Astrocyte of the spinal cord (primary cell): ENCODE measurements at places on chromosomes 5 and 9.

- no peak for DNase-seq
Measured at GRCh38 chr9:87379300-87379699, 118.4 kb upstream of the DAPK1 start.

GRCh38 chr5:161385027-161385426 lies 161.5 kb downstream of the GABRB2 start:
- DNase-seq = no peak

DNA sequence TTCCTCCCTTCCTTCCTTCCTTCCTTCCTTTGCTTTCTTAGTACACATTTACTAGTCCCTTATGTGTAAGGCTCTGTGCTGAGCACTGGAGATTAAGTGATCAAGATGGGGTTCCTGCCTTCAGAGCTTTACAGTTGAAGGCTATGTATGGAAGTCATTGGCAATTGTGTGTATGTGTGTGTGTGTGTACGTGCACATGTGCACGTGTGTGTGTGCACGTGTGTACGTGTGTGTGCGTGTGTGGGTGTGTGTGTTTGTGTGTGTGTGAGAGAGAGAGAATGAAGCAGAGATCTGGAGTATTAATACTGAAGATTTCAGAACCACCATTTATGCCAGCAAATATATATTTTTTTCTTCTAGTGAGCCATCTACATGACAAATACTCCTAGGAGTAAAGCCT lies 184.9 kb upstream of the NFIB start:
- DNase-seq = no peak

GRCh38 chr5:78404682-78405293 lies 44.4 kb downstream of the SCAMP1 start:
- DNase-seq = no peak
